Tongue (tissue), 3 donors: ENCODE measurements at places on chromosomes 2 and 18.

DNA sequence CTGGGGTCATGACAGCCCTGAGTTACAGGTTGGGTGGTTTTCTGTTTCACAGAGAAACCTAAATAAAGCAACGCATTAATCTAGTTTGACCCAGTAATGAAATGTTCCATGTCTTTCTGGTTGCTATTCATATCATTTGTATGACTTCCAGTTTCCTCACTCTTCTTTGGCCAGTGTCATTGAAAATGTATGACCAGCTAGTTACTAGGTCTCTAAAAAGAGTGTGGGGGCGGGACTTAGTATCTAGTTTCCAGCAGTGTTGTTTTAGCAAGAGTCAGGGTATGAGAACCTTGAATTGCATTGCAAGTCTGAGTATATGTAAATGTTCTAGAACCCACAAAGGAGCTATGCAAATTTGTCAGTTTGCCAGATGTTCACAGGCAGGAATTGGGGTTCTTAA lies 47.7 kb downstream of the SLC9A2 start:
- DNase-seq: no peak

GRCh38 chr2:57569396-57569795 lies 477.2 kb upstream of the VRK2 start:
- DNase-seq: no peak

- peak; percentile 93 for DNase-seq
These were observed at the start of gene CNPPD1 for GRCh38 chr2:219176818-219177551. Gene CNPPD1 (minus strand): TSS chr2:219176925. CDS start chr2:219176828, 97 bp downstream.

- DNase-seq: no peak
These were observed 50.3 kb downstream of the TSN start for GRCh38 chr2:121805766-121806143.

GRCh38 chr18:54739476-54739875 lies 88.8 kb upstream of the RAB27B start:
- DNase-seq: no peak

GRCh38 chr2:202042444-202042843 lies 8.8 kb downstream of the FZD7 start:
- DNase-seq: no peak

DNA sequence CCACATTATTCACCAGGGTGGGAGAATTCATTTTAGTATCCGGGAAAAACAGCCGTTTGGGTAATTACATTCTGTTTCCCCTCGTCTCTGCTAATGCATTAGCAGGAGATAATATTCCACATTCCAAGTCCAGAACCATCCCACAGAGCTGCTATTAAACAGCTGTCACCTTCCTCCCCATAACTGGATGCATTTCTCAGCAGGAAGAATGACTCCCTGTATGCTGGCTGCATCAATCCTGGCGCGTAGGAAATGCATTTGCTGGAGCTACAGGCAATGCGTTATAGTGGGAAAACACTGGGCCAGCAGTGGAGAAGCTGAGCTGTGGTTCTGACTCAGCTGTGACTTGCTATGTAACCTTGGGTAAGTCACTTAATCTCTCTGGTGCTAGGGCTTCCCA lies 246.0 kb downstream of the CLIP4 start:
- DNase-seq: peak; percentile 71
